Karpas-422 (cell line): ENCODE measurements at places on chromosomes 12 and 14. TPM values are rescaled to one million over a fixed set of nuclear protein-coding genes. Genes with fewer than 3 reads are reported as not detected.

The ADAMTS20 gene
- not detected in 2 replicates for total RNA-seq

DNA sequence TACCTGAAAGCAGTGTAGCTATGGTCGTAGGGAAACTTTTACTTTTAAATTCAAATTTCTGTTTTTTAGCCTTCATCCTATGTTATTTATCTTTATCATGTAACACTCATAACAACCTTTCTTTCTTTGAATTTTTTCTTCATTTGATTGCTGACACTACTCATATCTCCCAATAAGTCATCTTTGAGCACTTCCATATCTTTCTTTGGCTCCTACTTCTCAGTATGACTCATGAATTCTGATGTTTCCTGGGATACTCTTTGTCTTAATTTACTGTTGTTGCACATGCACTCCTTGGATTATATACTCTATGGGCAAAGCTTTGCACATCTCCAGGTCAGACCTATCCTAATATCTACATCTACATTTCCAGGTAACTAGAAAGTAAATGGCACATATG lies 18.1 kb upstream of the IAPP start:
- no peaks in the 10 kb centered on the region for H3K36me3 ChIP-seq
- no peak overlapping the region for H3K27ac ChIP-seq
- peaks cover 7% of the 10 kb centered on the region for H3K4me1 ChIP-seq
- H3K27me3 ChIP-seq: no peaks in the 10 kb centered on the region
- no peak for DNase-seq
- no peak overlapping the region for H3K4me3 ChIP-seq

- no peak for DNase-seq
- H3K27me3 ChIP-seq: 0 out of 2 replicates have a peak, but pooled peaks cover 4% of the 10 kb centered on the region
- peaks cover 25% of the 10 kb centered on the region for H3K4me1 ChIP-seq
- H3K4me3 ChIP-seq: no peak overlapping the region
- H3K36me3 ChIP-seq: no peaks in the 10 kb centered on the region
Measured at GRCh38 chr14:88212691-88213090, 110.4 kb downstream of the KCNK10 start.

The CPM gene
- total RNA-seq: 0.04 TPM in 1 of 2 replicates, not detected in the other

DNA sequence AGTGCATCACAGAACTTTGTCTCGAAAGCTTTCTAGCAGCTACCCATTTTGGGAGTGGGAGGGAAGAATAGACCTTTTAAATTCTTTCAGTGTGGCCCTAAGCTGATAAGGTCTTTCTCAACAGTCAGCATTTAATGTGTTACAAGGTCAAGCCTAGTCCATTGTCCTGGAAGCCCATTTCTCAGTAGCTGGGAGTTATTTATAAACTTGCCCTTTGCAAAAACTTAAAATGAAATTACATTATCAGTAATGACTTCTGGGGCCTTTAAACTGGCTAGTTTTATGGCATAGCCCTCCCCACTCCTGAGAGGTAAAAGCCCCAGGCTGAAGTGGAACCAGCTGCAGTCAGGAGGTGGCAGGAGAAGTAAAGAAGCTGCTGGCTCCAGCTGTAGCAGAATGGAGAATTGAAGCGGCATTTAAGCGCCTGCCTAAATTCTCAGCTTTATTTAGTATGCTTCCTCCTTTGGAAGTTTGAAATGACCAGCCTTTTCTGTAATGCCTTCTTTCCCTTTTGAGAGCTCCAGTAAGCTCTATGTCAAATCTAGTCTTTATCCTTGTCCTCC lies 12.4 kb downstream of the COPZ1 start:
- peaks cover 2% of the 10 kb centered on the region; the same call in 1 of the 2 replicates for H3K36me3 ChIP-seq
- no peak overlapping the region for H3K4me3 ChIP-seq
- no peak for DNase-seq
- H3K27me3 ChIP-seq: no peaks in the 10 kb centered on the region
- peaks cover 4% of the 10 kb centered on the region for H3K4me1 ChIP-seq
- no peak overlapping the region for H3K27ac ChIP-seq
